Upper lobe of right lung (tissue), 1 donor: ENCODE measurements at places on chromosomes 6 and 20. TPM values are rescaled to one million over a fixed set of nuclear protein-coding genes. Genes with fewer than 3 reads are reported as not detected.

The C6orf58 gene
- not detected for total RNA-seq

The RAET1G gene
- total RNA-seq = 1.2 TPM

The HUS1B gene
- total RNA-seq = 1.0 TPM

The BFSP1 gene
- 2.7 TPM for total RNA-seq

The TAGAP gene
- 12.9 TPM for total RNA-seq

The MROH8 gene
- 1.5 TPM for total RNA-seq

The GNAS-AS1 gene
- 1.1 TPM for total RNA-seq

The SFTA2 gene
- 369 TPM for total RNA-seq

The OR10C1 gene
- total RNA-seq = not detected

The GABRR1 gene
- not detected for total RNA-seq

The WFDC10B gene
- not detected for total RNA-seq

DNA sequence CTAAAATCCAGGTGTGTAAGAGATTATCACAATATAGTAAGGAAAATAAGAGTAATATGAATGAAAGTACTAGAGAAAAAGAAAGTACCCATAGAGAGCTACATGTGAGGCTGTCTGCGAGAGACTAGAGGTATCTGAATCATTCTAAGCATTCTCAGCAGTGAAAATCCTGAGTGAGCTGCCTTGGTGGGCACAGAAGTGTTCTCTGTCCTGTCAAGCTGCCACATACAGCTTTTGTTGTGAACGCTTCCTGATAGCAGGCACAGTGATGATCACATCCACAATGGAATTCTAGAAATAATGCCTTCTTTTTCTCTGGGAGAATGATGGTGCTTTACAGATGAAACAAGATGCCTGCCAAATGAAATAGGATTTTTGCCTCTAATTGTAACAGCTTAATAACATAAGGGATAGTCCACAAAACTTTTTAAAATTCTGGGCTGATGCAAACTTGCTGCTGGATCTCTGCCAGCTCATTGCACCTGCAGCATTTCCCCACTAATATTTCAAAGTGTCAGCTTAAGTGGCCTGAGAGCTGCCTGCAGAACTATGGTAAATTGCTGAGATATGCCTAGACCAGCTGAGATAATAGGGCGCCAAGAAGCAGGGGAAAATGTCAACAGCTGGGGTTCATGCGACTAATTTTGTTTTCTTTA lies 620.5 kb downstream of the DOK5 start:
- no peak for DNase-seq

GRCh38 chr6:90123831-90124230 lies 172.8 kb downstream of the BACH2 start:
- DNase-seq = no peak

GRCh38 chr6:157892363-157892877 lies 69.4 kb downstream of the SNX9 start:
- no peak for DNase-seq

- no peak for DNase-seq
These were observed 63.6 kb downstream of the DZANK1 start for GRCh38 chr20:18403269-18403668.

- no peak for DNase-seq
These were observed 81.2 kb downstream of the UNC5CL start for GRCh38 chr6:40957616-40958492.

- no peak for DNase-seq
These were observed 70.0 kb downstream of the CEBPB start for GRCh38 chr20:50260479-50261221.

- no peak for DNase-seq
These were observed 48.1 kb upstream of the CHRNA4 start for GRCh38 chr20:63409066-63409833.

DNA sequence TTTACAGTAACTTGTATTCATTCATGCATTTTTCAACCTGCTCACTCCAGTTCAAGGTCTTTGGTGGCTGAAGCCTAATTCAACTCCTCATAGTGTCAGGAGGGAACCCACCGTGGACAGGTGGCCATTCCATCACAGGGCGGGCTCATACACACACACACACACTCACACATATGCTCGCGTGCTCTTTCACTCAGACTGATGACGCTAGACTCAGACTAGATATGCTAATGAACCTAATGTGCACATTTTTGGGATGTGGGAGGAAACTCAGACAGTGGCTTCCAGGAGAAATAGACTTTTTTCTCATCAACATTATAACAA lies 56.7 kb downstream of the TRIM27 start:
- no peak for DNase-seq

DNA sequence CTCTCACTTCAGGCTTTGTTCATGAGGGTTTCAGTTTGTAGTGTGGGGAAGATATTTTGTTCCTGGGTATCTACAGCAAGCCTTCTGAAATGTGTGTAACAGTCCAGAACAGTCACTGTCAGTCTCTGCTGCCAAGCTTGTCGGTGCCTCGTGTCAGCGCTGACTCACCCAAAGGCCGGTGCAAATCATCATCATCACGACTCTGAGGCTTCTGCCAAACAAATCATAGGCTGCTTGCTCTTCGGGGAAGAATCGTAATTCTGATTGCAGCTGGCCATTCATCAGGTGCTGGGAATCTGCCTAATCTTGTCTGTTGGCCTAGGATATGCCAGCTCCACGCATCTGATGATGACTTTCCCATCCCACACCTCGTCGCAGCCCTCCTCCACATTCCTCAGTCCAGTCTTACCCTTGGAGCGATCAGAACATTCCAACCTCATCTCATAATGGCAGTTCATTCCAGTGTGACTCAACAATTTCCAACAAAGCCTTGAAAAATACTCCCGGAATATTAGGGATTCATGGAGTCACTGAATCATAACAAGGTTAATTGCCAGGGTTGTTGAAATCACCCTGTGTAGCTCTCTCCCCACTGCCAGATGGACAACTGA lies 40.9 kb downstream of the ALDH8A1 start:
- no peak for DNase-seq

- DNase-seq = no peak
These were observed 100.7 kb upstream of the GMDS start for GRCh38 chr6:2346078-2346477.

GRCh38 chr6:129543981-129544380 lies 166.0 kb downstream of the ARHGAP18 start:
- no peak for DNase-seq

GRCh38 chr20:24723647-24724352 lies 225.3 kb upstream of the CST7 start:
- no peak for DNase-seq

DNA sequence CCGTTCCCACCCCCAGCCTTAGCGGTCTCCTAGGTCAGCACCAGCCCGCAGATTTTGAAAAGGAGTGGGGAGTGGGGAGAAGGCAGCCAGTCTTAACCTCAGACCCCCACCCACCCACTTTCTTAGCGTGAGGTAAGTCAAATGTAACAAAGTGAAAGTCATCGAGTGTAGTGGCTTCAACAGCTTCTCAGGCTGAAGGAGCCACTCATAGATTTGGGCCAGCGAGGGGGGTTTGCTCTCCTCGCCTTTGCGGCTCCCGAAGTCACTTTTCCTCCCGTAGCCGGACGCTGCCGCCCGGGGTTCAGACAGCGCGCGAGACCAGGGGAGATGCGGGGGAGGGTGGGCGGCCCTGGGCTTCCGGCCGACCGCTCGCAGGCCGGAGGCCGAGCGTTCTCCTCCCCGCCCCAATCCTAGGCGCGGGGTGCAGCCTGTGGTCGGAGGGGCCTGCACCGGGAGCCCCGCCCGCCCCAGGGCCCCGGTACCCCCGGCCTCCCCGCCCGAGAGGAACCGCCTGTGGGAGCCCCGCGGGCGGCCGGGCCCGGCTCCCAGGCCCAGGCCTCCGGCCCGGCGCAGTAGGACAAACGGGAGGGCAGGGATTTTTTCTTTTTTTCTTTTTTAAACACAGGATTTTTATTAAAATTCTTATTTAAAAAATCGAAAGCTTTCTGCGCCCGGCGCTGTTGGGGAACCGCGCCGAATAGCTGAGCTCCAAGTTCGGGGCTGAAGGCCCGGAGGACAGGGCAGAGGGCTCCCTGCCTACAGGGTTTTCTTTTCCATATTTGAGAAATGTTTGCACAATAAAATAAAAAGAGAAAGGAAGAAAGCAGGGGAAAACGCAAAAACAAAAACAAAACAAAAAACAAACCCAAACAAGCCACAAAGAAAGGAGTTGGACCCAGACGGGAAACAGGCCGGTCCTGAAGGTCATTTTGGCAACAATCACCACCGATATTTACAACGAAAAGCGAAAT lies 3.2 kb downstream of the NKX2-2 start:
- no peak for DNase-seq

GRCh38 chr6:170176898-170177771 lies 113.7 kb downstream of the DLL1 start:
- no peak for DNase-seq

GRCh38 chr6:35897036-35897435 lies 23.9 kb downstream of the SRPK1 start:
- DNase-seq = no peak

DNA sequence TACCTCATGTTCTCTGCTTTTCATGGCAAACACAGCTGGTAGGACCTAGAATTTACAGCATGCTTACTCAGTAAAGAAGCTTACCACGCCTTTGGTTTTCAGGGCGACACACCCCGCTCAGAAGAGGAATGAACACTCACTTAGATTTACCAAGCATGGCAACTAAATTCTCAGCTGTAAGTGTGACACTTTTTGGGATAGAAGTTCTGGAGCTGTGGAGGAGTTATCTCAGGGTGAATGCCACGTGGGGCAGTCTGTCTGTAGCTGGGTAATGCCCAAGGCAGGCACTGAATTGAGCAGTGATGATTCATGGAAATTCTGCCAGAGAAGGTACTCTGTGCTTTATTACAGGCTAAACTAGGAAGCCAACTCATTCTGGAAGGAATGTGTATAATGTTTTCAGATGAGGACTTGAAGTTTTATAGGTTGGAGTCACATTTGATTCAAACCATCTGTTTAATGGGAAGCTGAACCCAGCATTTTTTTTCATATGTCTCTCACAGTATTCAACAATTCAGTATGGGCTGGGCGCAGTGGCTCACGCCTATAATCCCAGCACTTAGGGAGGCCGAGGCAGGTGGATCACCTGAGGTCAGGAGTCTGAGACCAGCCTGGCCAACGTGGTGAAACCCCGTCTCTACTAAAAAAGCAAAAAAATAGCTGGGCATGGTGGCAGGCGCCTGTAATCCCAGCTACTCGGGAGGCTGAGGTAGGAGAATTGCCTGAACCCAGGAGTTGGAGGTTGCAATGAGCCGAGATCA lies 3.5 kb upstream of the PRIM2 start:
- no peak for DNase-seq

- no peak for DNase-seq
These were observed 76.8 kb upstream of the SYNDIG1 start for GRCh38 chr20:24392612-24393011.

GRCh38 chr20:10002866-10003265 lies 31.9 kb upstream of the ANKEF1 start:
- DNase-seq = no peak

DNA sequence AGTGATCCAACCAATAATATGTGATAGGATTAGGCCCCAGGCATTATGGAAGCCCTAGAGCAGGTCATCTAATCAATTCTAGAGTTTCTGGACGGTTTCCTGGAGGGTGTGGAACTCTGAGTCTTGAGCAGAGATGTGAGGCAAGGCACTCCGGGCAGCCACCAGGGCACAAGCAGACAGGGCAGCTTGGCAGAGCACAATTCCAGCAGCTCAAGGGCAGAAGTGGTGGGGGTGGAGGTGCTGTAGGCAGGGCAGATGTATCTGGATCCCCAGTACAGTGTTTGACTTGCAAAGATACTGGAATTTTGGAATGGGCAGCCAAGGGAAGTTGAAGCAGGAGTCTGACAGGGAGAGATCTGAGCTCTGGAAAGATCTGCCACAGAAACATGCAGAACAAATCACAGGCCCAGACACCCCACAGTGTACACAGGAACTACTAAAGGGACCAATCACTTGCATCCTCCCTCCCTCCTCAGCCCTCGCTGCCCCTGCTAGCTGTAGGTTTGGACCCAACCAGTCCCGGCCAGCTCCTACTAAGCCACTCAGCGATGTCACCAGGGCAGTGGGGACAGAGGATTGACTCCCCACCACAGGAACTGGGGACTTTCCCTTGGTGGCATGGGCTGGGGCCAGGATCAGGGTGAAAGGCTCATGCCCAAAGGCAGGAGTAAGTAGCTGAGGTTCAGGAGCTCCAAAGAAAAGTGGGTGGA lies 47.0 kb downstream of the TFEB start:
- DNase-seq = no peak

DNA sequence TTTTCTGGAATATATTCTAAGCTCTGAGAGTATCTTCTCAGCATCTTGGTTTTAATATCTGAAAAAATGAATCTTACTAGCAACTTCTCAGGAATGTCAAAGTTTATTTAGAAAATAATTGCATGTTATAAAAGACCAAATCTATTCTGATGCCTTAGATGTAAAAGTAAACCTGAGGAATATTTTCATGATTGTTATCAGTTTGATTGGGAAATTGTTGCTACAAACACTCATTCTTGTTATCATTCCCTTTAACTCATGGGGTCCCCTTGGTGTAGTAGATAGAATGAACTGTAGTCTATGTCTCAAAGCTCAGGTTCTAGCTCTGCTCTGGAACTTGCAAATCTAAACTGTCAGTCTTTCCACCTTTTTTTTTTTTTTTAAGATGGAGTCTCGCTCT lies 50.0 kb downstream of the SNRNP48 start:
- no peak for DNase-seq

- no peak for DNase-seq
These were observed 5.4 kb downstream of the DNMT3B start for GRCh38 chr20:32767418-32768198.

- DNase-seq = no peak
These were observed 74.2 kb downstream of the EZR start for GRCh38 chr6:158744986-158745430.

DNA sequence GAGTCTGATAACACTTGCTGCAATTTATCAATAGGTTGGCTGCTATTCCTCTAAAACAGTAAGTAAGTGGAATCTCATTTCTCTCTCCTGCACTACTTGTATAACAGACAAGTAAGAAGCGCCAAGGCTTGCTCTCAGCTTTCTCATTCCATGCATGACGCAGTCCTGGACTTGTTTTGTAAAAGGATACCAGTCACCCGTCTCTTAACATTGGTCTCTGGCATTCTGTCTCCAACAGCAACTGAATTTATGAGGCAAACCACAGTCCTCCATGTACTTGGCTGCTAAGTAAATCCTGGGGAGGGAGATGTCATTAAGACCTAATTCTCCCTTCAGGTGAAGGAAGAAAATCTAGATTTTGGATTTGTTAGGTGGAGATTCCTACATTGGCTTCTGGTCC lies 115.4 kb downstream of the OPN5 start:
- DNase-seq = no peak

- DNase-seq = peak; percentile 71
These were observed 62.0 kb upstream of the CD93 start for GRCh38 chr20:23147964-23148730.
